Fibroblast of villous mesenchyme (primary cell): ENCODE measurements at places on chromosomes 3 and 15.

GRCh38 chr3:14273901-14274611 is 95.4 kb downstream of the LSM3 start:
- DNase-seq = no peak

GRCh38 chr3:181618260-181618659 is 93.5 kb upstream of the SOX2 start:
- no peak for DNase-seq

DNA sequence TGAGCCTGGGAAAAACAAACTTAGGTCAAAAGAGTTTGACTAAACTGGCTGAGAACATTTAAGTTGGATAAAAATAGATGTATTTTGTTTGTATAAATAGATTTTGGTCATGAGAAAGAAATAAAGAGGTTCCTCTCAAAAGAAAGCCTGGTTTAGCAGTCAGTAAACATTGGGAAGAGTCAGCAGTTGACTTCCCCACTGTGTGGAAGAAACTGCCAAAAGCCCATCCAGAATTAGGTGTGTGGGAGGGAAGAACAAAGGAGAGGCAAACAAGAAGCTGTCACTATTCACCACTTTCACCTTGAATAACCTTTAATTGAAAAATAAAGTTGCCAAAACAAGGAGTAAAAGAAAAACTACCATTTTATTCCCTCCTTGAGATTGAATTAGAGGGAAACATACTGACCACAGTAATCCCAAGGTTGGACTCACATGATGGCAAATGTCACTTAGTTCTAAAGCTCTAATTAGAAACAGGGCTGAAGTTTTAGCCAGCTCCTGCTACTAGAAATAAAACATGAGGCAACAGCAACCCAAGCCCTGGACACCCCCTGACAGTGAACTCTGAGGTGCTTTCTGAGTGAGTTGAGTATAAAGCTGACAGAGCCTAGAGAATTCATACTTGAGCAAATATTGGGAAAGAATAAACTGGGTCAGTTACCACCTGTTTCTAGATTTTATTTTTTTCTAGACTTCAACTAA is 139.3 kb downstream of the SERPINI1 start:
- DNase-seq = no peak

GRCh38 chr3:106247902-106248684 is 379.3 kb upstream of the CBLB start:
- no peak for DNase-seq

GRCh38 chr15:65766422-65767263 is 25.4 kb downstream of the DENND4A start:
- DNase-seq = peak; percentile 82

GRCh38 chr15:101276501-101277037 is 716 bp downstream of the SELENOS start:
- peak; percentile 64 for DNase-seq

DNA sequence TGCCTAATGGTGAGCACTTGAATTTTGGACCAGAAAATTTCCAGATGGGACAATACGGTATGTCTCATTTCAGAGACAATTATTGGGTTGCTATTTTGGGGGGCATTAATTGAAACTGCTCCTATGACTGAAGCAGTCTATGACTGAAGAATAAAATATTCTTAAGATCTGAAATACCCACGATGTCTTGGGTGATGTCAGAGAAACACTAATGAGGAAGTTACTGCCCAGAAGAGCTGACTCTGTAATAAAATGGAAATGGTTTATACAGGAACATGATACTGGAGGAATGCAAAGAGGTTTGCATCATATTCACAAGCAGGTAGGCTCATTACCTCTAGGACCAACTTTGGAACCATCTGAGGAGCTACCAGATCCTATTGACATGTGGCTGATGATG is 68.7 kb downstream of the IL12A start:
- DNase-seq = no peak

DNA sequence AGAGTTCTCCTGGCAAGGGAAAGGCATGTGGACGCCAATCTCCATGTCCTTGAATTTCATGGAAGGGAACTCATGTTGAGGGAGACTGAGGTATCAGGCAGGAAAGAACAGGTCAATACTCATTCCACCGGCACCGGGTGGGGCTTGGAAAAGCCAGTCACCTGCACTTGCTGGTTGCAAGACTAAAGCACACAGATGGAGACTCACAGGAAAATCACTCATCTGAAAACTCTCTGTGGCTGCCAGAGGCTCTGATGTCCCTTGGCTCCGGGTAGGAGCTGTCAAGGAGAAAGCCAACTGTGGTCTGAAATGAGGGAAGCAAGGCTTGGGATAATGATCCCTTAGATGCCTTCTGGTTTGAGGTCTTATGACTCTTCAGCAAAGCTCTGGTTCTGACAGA is 8.7 kb upstream of the CGNL1 start:
- DNase-seq = no peak

DNA sequence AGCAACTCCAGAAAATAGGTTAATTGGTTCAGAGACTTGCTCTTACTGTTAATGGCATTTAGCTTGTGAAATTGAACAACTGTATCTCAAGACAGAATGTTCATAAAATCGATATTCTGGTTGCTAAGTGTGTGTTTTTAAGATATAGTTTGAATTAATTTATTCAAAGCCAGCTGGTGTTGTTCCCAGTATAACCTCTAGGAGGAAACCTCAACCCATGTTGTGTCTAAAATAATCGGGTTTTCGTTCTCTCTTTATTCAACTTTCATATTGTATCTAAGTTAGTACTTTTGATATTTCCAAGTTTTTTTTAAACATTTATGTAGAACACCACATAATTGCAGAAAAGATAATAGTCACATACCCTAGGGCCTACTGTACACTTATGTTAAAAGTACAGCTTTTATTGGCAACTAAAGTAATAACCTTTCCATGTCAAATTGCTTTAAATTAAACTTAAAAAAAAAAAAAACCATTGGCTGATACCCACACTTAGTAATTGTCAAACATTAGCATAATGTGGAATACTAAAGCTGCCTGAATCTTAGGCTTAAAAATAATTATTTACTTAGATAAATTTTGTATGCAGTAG is 90.9 kb downstream of the SAMMSON start:
- peak; percentile 13 for DNase-seq

GRCh38 chr3:135165260-135165659 is 370.2 kb downstream of the EPHB1 start:
- DNase-seq = no peak

DNA sequence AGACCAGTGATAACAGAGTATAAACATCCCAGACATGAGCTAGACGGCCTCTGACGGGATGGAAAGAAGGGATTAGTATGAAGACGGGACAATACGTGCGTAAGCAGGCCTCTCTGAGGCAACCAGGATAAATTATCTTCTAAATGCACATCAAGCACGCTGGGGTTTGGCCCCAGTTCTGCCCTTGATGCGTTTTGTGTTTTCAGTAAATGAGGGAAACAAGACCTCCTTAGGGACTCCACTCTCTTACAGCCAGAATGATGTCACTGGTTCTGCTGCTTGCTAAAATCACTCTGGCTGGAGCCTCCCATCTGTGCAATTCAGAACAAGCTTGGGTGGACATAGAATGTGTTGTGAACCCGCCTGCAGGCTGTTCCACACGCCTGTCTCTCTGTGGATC is 156.0 kb upstream of the MCTP2 start:
- DNase-seq = peak; percentile 93

DNA sequence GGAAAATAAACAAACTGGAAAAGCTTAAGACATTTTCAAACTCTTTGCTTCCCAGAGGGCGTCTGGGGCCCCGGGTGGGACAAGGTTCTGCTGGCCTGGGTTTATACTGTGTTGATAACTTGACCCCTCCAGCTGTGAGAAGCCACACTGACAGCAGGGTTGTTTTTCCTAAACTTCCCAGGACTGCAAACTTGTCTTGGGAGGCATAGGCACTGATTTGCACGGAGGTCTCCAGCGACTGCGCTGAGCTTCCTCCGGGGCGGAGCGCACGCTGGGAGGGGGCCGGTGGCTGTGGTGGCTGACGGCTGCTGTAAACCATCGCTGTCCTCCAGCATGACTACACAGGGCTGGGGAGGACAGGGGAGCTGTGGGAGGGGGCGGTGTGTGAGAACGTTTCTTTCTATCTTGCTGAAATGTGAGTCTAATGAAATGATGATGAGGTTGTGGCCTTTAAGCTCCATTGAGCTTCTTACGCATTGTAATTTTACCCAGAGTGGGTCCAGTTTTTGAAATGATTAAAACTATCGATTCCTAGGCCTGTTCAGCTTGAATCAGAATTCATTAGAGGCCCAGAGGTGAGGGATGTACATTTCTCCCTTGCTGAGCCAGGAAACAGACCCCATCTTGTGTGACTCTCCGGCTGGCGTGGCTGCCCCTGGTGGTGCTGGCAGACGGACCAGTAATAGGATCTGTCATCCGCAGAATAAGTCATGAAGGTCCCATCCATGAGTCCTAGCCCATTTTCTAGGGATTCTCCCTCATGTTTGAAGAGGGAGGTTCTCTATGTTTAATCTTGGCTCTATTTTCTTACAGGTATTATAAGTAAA is 40.5 kb upstream of the VPS8 start:
- peak; percentile 74 for DNase-seq

- peak; percentile 66 for DNase-seq
Measured at GRCh38 chr3:146313746-146314111, 62.8 kb upstream of the PLSCR4 start.

- peak; percentile 27 for DNase-seq
Measured at GRCh38 chr3:31581660-31582059, 48.9 kb downstream of the STT3B start.

DNA sequence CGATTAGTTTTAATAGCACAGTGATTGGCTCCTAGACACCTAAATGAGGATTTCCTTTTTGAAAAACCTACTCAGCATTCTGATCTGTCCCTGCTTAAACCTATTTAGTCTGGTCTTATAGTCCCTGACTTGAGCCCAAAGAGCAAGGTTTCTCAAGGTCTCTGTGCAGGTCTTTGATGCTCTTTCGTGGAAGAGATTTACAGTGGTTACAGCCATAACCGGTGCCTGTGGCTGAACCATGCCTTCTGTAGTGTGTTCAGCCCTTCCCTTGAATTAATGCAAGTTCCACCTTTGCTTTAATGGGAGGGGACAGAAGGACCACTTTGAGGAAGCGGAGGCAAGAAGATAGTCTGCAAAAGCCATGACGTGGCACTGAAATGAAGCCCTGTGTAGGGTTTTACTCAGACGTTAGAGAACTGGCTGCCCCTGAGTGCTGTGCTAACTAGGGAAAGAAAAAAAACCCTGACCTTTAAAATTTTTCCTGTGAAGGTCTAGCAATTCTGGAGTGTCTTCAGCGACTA is 43.0 kb downstream of the ZBTB38 start:
- DNase-seq = peak; percentile 83

- peak; percentile 3 for DNase-seq
Measured at GRCh38 chr3:97689962-97690361, 74.6 kb upstream of the ARL6 start.

GRCh38 chr3:28476194-28476593 is 127.6 kb upstream of the AZI2 start:
- peak; percentile 54 for DNase-seq

GRCh38 chr15:78750566-78750965 is 60.7 kb downstream of the ADAMTS7 start:
- DNase-seq = no peak

GRCh38 chr3:166531730-166532129 is 694.5 kb upstream of the BCHE start:
- DNase-seq = no peak

GRCh38 chr15:66080717-66081398 is 172.7 kb downstream of the MEGF11 start:
- peak; percentile 32 for DNase-seq

GRCh38 chr3:166123576-166123975 is 286.4 kb upstream of the BCHE start:
- DNase-seq = no peak

GRCh38 chr3:5347486-5347885 is 160.0 kb downstream of the EDEM1 start:
- no peak for DNase-seq

DNA sequence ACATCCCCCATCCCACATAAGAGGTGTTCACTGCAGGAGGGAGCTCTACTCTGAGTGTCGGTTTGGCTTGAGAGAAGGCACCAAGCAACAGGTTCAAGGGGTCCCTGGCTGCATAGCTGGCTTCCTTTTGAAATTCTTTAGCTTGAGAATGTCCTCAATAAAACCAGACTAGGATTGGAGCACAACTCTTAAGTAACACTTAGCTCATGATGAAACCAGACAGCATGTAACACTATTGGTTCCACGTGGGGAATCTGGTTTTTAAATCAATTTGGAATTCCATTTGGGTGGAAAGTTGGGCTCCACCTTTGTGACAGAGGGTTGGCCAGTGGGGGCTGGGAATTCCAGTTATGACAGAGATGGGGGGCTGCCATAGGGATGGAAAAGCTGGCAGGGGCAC is 281.2 kb downstream of the TLE3 start:
- DNase-seq = no peak

GRCh38 chr3:44415421-44415820 is 62.0 kb downstream of the ZNF445 start:
- DNase-seq = no peak

- no peak for DNase-seq
Measured at GRCh38 chr3:55662683-55663082, 175.6 kb upstream of the WNT5A start.

DNA sequence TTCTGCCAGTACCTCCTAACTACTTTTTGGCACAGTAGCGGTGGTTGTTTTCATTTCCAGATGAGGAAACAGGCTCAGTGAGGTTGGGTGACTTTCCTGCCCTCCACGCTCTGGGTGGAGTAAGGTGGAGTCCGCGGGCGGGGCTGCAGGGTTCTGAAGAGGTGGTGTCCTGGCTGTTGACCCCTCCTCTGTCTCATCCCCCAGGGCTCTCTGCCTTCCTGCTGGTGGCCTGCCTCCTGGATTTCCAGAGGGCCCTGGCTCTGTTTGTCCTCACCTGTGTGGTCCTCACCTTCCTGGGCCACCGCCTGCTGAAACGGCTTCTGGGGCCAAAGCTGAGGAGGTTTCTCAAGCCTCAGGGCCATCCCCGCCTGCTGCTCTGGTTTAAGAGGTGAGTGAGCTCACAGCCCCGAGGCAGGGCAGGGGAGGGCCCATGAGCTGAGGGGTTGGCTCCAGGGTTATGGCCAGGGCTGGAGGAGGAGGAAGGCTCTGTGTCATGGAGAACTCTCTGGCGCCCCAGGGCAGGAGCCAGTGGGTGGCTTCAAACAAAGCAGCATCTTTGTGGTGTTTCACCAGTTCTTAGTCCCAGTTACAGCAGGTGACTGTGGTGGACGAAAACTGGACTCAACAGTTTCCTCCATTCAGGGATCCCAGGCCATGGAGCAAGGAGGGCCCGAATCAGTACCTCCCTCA is 10.4 kb downstream of the SLC28A1 start:
- no peak for DNase-seq

DNA sequence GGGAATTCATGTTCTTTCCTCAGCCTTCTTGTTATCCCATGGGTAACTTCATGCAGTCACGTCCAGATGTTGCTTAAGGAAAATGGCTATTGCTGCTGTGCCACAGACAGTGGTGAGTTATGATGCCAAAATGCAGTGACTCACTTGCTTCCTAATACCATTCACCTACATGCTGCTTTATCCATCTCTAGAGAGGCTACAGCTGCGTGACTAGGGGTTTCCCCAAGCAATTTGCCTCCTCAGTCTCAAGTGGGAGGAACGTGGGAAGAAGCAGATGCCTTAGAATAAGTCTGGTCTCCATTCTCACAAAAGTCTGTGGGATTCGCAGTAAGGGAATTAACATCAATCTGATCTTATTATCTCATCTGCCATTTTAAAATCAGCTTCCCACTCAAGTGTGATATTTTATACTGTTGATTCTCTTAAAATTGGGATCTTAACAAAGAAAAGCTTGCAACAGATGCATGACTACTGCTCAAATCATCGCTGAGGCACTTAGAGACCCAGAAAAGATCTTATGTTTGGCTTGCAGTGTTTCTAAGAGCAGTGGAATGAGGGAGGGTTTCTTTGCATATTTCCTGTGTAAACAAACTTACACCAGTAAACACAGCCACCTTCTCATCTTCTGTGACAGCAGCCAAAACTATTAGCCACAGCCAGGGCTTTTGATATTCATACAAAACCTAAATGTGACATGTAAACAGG is 62.0 kb upstream of the ACP3 start:
- DNase-seq = peak; percentile 71

GRCh38 chr3:57009367-57009766 is 51.1 kb upstream of the SPATA12 start:
- peak; percentile 38 for DNase-seq
